H7 (cell line): ENCODE measurements at places on chromosomes 11 and 22.

DNA sequence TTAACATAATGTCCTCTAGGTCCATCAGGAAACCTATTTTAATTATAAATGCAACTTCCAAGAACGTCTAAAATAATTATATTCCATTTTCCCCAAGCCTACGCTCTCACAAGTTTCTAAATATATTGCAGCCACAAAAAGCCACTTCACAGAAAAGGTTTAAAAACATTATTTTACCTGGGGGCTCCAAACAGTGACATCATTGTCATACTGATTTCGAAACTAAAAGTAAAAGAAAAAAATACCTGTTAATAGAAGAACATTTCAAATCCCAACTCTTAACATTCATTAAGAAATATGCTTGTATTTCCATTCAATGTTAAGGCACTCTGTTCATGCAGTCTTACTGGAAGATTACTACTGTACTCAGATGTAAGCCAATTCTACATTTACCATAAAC, 1.4 kb downstream of the PSMA1 start:
- no peak for DNase-seq

DNA sequence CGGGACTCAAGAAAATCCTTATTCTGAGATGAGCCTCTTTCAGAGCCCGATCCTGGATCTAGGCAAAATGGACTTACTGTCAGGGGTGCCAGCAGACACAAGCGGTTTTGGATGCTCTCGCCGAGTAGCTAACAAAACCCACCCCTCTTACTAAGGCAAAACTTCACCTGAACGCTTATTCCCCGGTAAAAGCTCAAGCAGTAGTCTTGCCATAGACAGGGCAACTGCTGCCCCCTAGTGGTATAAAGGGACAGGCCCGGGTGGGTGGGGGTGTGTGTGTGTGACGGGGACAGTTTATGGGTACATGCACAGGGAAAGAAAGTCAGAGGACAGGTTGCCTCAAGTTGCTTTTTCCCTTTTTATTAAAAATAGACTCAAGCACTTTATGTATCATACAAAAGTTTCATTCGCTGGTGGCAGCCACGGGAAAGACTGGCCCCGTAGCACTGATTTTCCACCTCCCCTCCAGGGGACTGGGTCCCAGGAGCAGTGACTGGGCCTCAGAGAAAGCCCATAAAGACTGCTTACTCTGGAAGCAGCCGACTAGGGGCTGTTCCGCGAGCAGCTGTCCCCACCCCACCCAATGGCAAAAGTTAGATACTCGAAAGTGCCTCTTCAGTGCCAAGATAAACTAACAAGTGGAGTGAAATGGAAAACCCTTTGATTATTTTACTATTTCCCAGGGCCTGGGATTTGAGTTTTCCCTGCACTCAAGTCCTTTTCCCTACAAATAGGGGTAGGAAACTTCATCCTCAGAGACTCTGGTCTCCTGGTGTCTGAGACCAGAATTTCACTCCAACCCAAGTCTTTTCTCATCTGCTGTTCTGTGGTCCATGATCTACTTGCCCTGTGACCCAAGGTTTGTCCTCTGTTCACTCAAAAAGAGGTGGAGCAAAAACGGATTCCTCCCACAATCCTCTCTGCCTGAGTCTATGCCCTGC, 4.7 kb downstream of the YPEL4 start:
- DNase-seq: peak; percentile 87

DNA sequence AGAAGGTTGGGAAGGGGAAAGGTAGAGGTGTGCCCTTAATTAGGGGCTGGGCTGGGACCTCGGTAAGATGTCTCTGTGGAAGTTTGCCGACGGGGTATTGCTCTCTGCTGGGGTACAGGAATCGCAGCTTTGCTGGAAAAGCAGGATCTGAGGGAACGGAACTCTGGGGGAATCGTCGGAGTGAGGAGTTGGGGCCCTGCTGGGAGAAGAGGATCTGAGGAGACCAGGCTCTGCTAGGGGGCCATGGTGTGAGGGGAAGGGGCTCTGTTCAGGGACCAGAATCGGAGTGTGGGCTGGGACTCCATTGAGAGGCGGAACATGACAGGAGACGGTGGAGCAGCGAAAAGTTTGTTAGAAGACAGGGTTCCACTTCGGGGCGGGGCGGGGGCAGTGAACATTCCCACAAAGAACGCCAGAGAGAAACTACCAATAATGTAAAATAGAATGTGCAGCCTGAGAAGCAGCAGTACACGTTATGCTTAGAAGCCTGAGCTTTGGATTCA, 456 bp downstream of the AAMDC start:
- DNase-seq: peak; percentile 57

DNA sequence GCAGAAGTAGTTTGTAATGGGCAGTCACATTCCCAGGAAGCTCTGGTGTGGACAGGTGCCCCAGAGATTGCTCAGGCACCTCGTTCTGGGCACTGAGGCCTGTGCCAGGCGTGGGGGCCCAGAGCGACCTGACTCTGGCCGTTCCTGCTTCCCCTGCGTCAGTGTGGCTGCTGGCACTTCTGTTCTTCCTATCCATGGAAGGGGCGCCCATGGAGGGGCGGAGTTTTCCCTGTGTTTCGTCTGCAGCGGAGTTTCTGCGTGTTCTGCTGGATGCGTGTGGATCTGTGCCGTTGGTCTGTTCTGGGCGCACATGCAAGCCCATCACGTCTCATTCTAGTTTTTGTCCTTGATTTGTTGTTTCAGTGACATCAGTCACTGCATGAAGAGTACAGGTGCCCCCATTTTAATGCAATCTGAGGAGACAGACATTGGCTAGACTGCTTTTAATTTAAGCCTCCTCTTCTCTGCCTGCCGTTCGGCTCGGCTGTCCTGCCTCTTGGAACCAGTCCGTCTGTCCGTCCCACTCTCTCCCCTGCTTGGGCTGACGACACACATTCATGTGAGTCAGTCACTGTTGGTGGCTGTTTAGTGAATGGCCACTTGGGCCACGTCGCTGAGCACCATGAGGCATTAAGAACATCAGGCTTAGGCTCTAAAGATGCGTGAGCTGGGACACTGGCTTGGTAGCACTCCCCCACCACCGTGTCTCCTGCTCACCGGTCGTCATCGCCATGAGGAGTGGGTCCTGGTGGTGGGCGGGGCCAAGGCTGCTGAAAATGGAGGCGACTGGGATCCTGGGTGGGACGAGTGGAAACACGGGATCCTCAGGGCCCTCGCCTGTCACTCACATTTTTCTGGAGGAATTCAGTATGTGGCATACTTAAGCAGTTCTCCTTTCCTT, 255.8 kb downstream of the TBC1D22A start:
- DNase-seq: no peak
